ENCODE measurements at places on chromosomes 4 and X. TPM values are rescaled to one million over a fixed set of nuclear protein-coding genes. Genes with fewer than 3 reads are reported as not detected.
A peak's percentile ranks its signal among the peaks of the same experiment; 100 is the strongest.

Gene NLGN4X
- total RNA-seq: 1.0 TPM

Gene CABS1
- total RNA-seq: not detected

Gene CXCL1
- total RNA-seq: 1.2 TPM

Gene UGT2B15
- total RNA-seq: not detected

Gene DSPP
- total RNA-seq: not detected

GRCh38 chrX:13646154-13646549 lies 6.8 kb upstream of the TCEANC start:
- DNase-seq: peak; percentile 55

GRCh38 chrX:97602465-97603258 lies 719.0 kb downstream of the RPA4 start:
- DNase-seq: no peak

GRCh38 chrX:27444093-27444908 lies 18.8 kb downstream of the PPP4R3C start:
- no peak for DNase-seq

- DNase-seq: peak; percentile 6
Observed at GRCh38 chrX:103864886-103865534, 33.0 kb upstream of the RAB9B start.

DNA sequence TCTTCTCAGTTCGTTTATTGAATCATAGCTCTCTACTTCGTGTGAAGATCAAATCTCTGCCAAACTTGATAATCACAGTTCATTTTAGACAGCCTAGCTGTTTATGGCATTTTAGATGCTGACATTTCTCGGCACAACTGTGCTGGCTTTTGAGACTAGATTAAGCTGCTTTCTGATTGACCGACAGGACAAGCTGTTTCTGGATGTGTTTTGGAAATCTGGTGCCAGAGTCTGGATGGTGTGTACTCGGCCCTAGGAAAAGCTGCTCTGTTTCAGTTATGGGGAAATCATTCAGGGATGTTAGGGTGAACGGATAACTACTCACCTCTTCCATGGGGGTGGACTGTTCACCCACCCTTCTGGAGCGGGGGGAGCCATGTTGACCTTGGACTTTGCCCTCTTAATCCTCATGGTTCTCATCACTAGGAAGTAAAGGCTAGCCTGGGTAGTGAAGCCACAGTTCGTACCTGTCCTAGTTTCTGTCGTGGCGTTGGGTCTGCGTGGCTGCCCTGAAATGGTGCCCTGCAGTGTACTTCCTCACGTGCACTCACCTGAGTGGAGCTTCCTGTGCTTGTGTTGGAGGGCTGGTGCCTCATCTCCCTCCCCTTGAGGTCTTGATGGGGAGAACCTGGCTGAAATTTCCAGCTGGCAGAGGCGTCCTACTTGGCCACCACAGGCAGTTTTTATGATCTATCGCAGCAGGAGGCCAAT lies 13.7 kb upstream of the WDR1 start:
- DNase-seq: no peak

GRCh38 chrX:6777238-6778002 lies 242.5 kb upstream of the VCX3A start:
- no peak for DNase-seq

DNA sequence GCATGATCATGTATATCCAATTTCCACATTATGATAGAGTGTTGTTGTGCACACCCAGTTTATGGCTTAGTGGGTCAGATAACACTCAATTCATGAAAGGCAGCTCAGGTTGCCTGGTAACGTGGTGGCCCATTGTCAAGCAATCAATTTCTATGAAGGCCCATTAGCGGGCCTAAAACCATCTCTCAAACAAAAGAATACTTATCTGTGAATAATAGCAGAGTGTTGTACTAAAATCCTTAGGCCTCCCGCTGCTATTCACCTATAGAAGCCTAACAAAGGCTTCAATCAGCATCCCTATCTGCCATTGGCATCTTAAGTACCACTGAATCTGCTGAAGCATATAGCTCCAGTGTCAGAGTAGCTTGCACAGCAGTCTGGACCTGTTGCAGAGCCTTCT lies 849.6 kb upstream of the POU3F4 start:
- no peak for DNase-seq

DNA sequence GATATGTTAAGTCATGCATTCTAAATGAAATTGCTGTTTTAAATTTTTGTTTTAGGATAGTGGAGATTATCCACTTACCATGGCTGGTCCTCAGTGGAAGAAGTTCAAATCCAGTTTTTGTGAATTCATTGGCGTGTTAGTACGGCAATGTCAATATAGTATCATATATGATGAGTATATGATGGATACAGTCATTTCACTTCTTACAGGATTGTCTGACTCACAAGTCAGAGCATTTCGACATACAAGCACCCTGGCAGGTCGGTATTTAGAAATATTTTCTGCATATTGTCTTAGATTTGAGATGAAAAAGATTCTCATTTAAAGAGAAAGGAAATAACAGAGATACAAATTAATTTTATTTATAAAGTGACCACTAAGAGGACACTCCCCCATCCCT lies 83.6 kb downstream of the STAG2 start:
- no peak for DNase-seq

GRCh38 chrX:625137-625691 lies 5.4 kb upstream of the SHOX start:
- DNase-seq: no peak

DNA sequence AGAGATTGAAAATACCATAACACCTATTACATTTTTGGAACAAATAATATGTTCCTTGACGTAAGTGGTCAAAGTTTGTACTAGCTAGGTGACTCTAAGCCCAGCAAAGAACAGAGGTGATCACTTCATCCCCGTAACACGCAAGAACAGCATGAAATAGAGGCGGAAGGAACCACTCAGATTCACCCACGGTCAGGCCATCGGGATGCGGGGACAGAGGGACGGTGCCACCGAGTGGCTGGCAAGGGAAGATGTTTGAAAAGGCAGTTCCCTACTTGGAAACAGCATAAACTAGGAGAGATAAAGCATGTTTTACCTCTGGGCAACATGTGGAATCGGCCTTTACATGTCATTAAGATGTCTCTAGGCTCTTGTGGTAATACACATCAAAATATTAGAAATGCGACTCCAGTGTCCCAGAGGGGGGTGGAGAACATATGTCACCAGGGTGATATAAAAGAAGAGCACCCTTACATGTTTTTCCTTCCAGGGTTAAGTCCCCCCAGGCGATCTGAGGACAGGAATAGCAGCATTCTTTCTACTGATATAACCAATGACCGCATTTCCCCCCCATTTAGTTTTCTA lies 84.0 kb downstream of the PHKA2 start:
- no peak for DNase-seq

DNA sequence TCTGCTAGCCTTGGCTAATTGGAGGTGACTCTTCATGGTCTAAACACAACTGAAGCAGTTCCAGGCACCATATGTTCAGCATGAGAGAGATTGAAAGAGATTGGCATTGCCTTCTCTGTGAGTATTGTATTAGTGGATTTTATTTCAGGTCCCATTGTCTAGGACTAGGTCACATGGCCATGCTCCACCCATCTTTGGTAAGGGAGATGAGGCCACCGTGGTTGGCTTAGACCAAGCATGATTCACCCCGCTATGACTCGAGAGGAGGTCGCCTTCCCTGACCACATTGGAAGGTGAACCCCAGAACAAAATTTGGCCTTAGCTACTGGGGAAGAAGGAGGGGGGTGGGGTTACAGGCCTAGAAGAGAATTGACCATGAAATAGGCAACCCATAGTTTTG lies 109.9 kb upstream of the BCOR start:
- DNase-seq: no peak

Data from heart right ventricle (tissue), 16 donors.